ENCODE measurements at places on chromosomes 11 and 22. TPM values are rescaled to one million over a fixed set of nuclear protein-coding genes. Genes with fewer than 3 reads are reported as not detected.

The OR5B21 gene
- 0.35 TPM for total RNA-seq

The OR51F1 gene
- not detected for total RNA-seq

The HTR3A gene
- not detected for total RNA-seq

The OLFML1 gene
- not detected for total RNA-seq

The FERMT3 gene
- total RNA-seq, result 164 TPM

The ZP1 gene
- total RNA-seq, result not detected

The IL18 gene
- 0.35 TPM for total RNA-seq

All from activated T-cell treated with anti-CD3 and anti-CD28 coated beads, Interleukin-2, amount 50 U/mL, for 72 hours (primary cell).